CD8-positive, alpha-beta memory T cell (primary cell): ENCODE measurements at places on chromosomes 13 and 19. TPM values are rescaled to one million over a fixed set of nuclear protein-coding genes. Genes with fewer than 3 reads are reported as not detected.

DNA sequence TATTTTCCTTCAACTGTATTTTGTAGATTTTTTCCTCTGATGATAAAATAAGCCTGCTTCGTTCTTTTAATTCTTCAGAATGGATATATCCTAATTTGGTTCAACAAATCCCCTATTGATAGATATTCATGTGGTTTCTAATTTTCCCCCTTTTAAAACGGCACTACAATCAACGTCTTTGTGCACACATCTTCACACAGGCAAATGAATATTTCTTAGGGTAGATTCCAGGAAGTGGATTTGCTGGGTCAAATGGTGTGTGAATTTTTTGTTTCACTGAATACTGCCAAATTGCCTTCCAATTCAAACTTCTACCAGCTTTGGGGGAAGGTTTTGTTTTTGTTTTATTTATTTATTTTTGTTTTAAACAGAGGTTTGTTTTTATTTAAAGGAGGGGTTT lies 287.2 kb downstream of the FOXO1 start:
- no peak for DNase-seq

GRCh38 chr13:22103046-22104027 lies 432.5 kb downstream of the FGF9 start:
- no peak for DNase-seq

ZNF497 gene
- 1.7 TPM for total RNA-seq

GRCh38 chr13:105918842-105919741 lies 616.4 kb downstream of the EFNB2 start:
- DNase-seq = no peak

FAM83E gene
- total RNA-seq = 3.7 TPM

GRCh38 chr13:47117268-47117667 lies 220.4 kb upstream of the HTR2A start:
- no peak for DNase-seq

DNA sequence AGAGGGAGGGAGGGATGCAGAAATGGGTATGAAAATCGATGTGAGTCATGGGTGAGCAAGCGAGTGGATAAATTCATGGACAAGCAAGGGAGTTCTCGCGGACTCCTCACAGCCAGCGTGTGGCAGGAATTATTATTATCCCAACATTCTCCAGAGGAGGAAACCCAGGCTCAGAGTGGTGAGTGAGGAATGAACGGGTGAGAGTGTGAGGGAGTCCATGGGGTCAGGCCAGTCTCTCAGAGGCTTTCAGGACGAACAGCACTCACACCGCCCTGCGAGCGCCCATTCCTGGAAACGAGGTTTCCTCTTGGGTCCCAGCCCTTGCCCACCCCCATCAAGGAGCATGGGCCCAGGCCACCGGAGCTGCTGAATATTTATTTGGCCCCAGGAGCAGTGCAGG lies 6.3 kb upstream of the DNAAF3 start:
- no peak for DNase-seq

DNA sequence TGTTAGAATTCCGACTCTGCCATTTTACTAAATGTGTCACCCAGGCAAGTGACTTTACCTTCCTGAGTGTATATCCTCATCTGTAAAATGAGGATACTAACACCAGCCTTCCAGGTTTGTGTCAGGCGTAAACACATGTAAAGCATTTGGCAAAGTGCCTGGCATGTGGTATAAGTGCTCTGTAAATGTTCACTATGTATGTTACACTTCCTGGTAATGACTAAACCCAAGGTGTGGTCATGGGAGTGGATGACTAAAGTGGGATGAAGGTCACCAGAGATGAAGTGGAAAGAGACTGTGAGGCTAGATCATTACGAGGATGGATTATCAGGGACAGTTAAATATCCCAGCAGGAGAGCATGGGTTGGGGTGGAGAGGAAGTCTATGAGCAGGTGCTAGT lies 25.6 kb downstream of the DEDD2 start:
- no peak for DNase-seq

DNA sequence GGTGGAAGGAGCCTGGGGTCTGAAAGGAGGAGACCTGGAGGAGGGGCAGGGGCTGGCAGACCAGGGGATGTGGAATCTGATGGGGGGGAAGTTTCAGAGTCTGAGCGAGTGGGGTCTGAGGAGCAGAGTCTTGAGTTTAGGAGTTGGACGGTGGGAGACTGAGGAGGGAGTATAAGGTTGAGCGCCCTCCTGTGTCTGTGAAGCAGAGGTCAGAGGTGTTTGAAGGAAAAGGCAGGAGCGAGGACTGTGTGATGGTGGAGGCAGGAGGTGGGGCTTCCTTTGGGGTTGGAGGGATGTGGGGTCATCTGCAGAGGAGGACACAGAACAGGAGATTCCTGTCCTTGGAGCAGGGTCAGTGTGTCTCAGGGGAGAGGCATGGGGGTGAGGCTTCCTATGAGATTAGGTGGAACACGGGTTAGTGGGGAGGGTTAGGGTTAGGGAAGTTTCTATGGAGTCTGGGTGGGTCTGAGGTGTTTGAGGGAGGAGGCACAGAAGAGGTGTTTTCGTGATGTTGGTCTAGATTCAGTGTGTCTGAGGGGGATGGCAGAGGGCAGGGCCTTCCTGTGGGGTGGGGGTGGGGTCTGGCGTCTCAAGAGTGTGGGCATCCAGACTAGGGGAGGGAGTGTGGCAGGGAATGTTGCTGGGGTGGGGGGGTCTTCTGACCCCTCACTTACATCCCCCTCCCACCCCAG lies 8.3 kb downstream of the RYR1 start:
- DNase-seq = no peak

S1PR5 gene
- total RNA-seq = 1.5 TPM

DACH1 gene
- not detected for total RNA-seq

PDX1 gene
- not detected for total RNA-seq

C13orf42 gene
- total RNA-seq = not detected

DNA sequence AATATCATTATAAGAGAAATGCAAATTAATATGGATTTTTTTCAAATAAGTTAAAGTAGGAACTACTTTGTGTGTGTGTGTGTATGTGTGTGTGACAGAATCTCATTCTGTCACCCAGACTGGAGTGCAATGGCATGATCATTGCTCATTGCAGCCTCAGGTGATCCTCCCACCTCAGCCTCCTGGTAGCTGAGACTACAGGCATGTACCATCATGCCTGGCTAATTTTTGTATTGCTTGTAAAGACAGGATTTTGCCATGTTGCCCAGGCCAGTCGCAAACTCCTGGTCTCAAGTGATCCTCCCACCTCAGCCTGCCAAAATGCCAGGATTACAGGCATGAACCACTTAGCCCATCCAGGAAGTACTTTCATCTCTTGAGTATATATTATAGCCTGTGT lies 3.2 kb upstream of the ERVV-2 start:
- no peak for DNase-seq

DNA sequence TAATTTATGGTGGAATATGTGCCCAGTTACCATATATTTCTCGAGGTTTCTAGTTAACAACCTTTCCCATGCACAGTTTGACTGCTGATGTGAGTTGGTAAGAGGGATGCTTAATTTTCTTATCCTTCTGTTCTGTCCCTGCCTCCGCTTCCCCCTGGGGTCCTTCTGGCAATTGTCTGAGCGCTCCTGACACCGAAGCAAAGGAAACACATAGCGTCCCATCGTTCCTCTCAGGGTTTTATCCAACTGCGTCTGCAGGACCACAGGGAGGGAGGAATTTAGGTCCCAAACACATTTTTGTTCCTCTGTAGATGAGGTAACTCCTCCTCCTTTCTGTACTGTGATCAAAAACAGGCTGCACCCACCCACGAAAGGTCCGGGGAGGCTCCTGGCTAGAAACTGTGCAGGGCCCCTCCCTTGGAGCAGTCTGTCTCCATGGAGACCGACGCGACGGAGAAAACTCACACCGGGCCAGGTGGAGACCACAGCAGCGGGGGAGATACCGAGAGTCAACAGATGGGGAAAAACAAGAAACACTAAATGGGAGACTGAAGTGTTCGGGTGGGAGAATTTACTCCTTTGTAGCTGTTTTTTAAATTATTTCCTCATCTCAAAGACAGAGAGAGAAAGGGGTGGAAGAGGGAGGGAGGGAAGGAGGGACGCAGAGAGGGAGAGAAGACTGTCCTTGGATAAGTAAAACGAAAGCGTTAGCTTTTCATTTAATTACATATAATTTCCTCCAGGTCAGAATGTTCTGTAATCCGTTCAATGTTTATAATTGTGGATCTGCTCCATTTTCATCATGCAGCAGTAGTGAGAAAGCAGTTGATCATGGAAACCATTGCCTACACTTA lies 191.8 kb upstream of the NBEA start:
- DNase-seq = no peak

DNA sequence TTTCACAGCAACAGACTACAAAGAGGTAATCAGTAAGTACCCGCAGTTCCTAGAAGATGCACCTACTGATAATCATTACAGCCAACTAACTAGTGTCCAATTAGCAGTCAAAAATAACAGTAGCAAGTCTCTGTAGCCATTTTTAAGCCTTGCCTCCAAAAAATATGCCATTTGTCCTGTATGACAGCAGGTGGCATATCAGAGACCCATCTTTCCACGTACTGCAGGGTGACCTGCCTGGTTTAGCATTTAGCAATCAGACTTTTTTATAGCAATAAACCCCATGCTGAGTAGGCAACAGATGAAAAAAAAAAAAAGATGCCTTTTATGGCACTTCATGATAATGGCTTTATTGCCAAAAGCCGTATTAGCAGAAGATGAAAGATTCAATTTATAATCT lies 155.3 kb upstream of the LSM14A start:
- DNase-seq = no peak

GFY gene
- total RNA-seq = not detected

GRCh38 chr13:40401911-40402776 lies 264.3 kb downstream of the FOXO1 start:
- DNase-seq = no peak

GRCh38 chr13:46097015-46097414 lies 7.8 kb downstream of the CPB2 start:
- DNase-seq = no peak

DNA sequence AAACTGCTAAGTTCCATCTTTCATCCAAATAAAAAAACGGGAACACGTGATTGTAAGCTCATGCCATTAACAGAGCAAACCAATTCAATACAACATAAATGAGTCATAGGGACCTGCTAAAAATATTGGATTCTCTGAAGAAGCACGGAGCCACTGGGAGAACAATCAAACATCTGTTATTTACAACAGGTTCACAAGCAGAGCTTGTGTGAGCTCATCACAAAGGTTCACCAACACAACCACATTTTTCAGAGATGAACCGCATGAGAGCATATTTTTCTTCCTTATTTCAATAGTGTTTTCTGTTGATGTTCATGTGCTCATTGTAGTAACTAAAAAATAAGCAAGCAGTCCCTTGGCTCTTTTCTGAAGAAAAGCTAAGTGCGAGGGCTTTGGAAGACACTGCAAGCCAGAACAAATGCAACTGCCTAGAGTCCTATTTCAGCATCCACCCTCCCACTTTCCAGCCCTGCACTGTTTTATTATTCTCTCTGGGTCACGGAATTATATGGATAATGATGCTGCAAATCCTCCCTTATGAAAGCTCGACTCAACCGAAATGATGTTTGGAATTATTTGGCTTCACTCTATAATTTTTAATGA lies 545.8 kb downstream of the LIG4 start:
- no peak for DNase-seq

NBEA gene
- total RNA-seq = 0.20 TPM

- no peak for DNase-seq
Observed at GRCh38 chr13:54536112-54536511, 1507.5 kb downstream of the OLFM4 start.

GRCh38 chr19:46886546-46887239 lies 25.9 kb downstream of the ARHGAP35 start:
- no peak for DNase-seq

DNA sequence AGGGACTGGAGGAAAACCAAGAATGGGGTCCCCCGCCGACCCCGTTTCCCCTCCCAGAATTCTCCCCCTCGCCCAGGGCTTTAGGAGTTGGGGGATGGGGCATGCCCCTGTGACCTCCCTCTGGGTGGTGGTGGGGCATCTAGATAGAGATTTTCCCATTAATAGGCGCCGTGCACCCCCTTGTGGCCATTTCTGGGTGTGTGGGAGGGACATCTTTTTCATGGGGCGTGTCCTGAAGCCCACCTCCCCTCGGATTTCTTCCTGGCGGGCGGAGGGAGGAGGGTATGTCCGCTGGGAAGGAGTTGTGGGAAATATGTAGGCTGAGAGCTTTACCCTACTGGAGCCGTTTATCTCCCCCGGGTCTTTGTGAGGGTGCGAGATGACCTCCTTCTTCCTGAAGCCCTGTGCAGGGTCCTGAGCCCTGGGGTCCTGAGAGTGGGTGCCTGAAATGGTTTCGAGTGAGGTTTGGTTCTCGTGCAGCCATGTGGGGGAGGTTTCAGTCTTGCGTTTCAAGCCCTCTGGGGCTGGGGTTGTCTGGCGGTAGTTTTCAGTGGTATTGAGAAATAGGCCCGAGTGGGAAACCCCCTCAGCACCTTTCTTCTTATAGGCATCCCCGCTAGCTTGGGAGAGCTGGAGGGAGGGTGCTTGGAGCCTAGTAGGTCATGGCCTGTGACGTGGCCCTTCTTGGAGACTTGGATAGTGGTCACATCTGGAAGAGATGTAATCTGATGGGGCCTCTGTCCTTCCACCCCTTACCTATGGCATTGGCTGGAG lies 1.0 kb downstream of the PRMT1 start:
- DNase-seq = peak; percentile 81

ING1 gene
- total RNA-seq = 16.6 TPM

TMEM255B gene
- 0.57 TPM for total RNA-seq

IGFL1 gene
- total RNA-seq = not detected

GRCh38 chr13:80436571-80437169 lies 95.7 kb upstream of the SPRY2 start:
- DNase-seq = no peak

DNA sequence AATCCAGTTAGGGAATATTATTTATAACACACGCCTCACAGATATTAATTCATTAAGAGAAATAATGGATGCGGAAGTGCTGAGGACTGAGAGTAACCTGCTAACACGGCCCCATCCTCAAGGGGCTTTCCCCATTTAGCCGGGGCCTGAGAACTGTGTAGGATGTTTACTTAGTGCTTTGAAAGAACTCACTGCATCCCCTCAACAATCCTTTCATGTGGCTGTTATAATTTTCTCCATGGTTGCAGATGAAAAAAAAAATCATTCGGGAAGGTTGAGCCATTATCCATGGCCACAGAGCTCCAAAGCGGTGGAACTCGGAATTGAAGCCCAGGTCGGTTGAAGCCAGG lies 98.2 kb downstream of the ING1 start:
- DNase-seq = no peak
